ENCODE measurements at places on chromosomes 12 and 14.

DNA sequence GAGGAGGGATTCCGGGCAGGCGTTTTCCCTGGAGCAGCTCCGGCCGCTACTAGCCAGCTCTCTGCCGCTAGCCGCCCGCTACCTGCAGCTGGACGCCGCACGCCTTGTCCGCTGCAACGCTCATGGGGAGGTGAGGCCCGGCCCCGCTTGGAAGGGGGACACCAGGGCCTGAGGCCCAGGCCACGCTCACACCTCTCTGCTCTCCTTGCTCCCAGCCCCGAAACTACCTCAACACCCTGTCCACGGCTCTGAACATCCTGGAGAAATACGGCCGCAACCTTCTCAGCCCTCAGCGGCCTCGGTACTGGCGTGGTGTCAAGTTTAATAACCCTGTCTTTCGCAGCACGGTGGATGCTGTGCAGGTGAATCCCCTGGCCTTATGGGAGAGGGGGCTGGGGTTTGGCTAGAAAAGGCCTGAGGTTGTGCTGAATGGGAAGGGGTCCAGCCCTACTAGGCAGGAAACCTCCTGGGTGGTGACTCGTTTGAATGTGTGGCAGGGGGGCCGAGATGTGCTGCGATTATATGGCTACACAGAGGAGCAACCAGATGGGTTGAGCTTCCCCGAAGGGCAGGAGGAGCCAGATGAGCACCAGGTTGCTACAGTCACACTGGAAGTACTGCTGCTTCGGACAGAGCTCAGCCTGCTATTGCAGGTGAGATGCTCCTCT is 597 bp downstream of the RNF31 start:
- peak; percentile 24 for DNase-seq

DNA sequence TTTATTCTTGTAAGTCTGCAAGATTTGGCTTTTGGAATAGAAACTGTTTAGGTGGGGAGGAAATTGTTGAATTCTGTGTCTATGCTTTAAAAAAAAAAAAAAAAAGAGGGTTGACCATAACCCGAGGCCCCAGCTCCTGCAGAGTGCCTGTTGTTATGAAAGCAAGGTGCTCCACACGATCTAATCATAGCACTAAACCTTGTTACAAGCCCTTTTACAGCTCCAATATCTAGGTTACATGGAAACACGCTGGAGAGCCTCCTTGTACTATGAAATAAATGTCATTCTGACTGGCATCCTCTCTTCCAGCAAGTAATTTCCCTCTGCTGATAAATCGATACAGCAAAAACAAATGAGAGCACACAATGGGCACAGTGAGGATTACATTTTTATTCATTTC is 303.1 kb upstream of the SOX5 start:
- DNase-seq, result no peak

DNA sequence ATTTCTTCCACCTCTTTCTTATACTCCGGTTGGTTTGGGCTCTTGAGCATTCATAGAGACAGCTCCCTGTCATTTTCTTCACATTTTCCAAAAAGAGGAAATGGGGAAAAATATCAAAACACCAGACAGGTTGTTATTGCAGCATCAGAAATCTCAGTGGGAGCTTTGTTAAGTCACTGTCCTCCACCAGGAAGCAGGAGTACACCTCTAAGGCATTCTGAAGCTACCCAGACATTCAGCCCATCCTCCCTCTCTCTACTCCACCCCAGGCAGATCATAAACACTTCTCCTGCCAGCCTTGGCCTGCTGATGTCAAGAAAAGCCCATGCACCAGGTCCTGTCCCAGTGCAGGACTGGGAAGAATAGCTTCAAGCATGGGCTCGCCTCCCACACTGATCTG is 1198.3 kb downstream of the VRK1 start:
- DNase-seq, result no peak

GRCh38 chr12:67582844-67583243 is 65.7 kb upstream of the DYRK2 start:
- no peak for DNase-seq

GRCh38 chr12:132899033-132899432 is 11.6 kb upstream of the CHFR start:
- no peak for DNase-seq

GRCh38 chr14:59356767-59357166 is 108.4 kb downstream of the GPR135 start:
- DNase-seq, result no peak

DNA sequence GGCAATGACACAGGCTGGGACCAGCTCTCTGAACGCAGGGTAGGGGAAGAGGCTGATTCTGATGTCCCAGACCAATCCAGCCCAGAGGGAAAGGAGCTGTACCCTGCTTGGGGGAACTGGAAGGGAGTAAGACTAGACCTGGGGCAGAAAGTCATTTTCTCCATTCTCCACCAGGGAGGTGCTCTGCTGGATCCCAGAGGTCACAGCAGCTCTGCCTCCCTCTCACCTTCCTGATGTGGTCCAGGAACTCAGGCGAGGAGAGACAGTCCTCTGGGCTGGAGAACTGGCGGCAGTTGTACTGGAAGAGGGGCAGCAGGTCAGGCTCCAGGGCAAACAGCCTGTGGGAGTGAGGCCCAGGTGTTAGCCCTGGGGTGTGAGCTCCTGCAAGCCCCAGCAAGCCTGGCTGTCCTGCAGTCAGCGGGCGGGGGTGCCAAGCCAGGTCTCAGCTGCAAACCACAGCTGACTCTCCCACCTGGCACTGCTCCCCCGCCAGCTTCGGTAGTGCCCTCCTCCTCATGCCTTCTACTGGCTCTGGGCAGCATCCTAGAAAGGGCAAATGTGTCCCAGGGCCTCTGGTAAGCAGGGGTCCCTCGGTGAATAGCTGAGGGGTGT is 1.9 kb downstream of the NGB start:
- no peak for DNase-seq

DNA sequence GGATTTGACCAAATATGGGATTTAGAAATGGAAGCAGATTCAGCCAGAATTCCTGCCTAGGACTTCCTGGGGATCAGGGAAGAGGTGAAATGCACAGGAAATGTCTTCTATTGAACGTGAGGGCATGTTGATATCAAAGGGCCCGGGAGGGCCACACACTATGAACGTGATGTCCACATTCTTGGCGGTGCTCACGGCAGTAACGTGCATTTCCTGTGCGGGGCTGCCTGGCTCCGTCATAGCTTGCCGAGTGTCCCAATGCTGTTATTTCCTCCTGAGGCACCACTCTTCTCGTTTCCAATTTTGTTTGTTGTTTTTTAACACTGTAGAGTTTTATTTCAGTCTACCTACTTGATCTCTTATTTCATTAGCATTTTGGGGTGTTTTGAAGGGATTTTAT is 67.3 kb downstream of the ZNF664 start:
- DNase-seq, result no peak

GRCh38 chr14:83923842-83924241 is 1606.1 kb upstream of the FLRT2 start:
- no peak for DNase-seq

DNA sequence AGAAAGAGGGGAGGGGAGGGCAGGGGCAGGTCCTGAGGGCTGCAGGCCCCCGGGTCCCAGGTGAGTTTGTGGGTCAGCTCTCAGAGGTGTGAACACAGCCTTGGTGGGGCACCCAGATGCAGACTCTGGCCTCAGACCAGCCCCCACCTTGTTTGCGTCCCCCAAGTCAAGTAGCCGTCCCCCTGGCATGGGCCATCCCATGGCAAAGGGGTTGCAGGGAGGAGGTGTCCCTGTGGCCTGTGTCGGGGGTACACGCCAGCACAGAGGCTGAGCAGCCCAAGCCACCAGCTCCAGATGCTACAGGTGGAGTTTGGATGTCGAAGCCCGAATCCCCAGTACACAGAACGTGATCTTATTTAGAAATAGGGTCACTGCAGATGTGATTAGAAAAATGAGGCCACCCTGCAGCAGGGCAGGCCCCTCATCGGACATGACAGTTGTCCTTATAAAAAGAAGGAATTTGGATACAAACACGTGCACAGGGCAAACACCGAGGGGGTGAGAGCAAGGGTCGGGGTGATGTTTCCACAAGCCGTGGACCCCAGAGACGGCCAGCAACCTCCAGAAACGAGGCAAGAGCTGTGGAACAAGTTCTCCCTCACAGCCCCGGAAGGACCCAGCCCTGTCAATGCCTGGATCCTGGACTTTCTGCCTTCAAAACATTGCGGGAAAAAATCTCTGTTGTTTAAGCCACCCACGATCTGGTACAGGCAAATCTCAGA is 141.2 kb upstream of the C14orf180 start:
- DNase-seq, result no peak

GRCh38 chr14:22391908-22392565 is 197.0 kb downstream of the DAD1 start:
- no peak for DNase-seq

DNA sequence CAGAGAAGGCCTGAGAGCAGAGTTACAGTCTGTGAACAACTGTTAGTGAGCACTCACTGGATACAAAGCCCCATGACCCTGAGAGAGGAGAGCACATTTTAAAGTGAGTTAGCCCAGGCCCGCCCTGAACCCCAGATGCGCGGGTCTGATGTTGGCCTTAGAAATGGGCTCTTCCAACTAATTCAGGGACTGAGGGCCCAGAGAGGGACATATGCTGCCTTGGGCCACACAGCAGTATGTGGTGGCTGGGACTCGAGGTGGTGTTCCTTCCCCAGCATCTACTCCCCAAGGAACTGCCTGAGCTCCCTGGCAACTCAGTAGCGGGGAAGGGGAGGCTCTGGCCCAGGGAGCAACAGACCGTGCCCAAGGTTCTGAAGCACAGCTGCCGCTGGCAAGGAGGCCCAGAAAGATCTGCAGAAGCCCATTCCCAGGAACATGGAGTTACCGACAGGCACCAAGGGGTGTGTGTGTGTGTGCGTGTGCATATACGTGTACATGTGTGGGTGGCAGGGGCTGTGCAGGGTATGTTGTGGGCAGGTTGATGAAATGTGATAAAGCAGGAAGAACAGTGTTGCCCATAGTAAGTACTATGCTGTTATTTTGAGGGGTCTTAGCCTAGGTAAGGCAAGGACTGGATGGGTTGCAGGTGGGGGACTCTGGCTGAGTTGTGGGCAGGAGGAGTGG is 40.5 kb downstream of the KRT80 start:
- DNase-seq, result no peak

GRCh38 chr12:101470939-101471338 is 4.2 kb upstream of the SPIC start:
- DNase-seq, result no peak

DNA sequence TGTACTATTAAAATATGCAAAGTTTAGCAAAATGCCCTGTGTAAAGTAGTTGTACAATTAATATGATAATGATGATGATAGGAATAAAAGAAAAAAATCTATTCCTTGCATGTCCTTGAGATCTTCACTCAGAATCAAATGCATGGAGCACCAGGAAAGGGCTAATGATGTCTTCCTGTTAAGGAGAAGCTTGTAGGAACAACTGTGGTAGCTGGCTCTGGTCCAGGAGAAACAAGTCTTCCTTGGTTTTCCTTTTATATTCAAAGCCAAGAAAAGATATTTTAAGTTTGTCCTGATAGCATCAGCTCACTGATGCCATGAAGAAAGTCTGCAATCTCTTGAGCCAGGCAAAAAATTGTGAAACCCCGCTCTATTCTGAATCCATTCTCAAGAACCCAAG is 138.9 kb downstream of the PIK3C2G start:
- DNase-seq, result no peak

GRCh38 chr12:40117818-40118217 is 11.9 kb upstream of the SLC2A13 start:
- no peak for DNase-seq

DNA sequence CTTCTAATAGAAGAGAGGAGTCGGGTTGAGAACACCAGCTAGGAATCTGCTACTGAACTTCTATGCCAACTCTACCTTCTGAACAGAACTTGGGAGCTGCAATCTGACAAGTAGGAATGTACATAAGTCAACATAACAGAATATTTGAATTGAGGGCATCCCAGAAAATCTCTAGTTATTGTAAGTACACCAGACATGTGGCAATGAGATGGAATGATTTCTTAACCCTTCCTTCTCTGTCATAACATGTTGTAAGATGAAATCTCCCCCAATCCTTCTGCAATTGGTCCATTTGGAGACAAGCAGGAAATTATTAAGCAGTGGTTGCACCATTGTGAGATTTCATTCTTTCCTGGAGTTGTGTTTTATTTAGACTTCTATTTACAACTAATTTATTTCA is 68.7 kb upstream of the TMPO start:
- no peak for DNase-seq

DNA sequence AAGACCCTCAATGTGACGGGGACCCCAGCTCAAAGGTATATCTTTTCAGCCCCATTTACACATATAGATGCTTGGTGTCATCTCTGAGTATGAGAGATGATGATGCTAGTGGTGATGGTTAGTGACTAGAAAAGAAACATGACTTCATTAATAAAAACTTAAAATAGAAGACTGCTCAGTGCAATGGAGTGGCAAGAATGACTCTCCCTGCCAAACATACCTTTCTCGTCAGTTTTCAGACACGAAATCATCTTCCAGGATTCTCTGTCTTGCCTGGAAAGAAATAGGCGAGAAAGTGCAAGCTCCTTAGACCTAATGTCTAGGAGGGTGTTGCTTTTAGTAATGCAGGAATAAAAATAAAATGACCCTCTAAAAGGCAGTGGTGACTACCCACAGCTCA is 71.7 kb downstream of the TPH2 start:
- no peak for DNase-seq

DNA sequence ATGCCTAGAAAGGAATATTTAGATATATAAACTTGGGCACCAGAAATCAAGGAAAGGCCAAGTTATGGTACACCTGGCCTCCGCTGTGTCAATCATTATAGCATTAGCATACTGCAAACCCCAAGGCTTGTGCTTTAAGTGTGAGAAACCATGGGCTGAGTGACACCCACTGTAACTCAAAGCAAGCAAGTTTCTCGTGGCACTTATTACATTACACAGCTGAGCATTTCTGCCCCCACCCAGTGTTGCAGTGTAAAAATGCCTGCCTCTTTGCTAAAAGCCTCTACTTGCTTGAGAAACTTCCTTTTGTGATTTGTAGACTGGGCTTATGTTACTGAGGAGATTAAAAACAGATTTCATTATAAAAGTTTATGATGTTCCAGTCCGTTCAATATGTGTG is 122.0 kb downstream of the TGFB3 start:
- DNase-seq, result no peak

- no peak for DNase-seq
Measured at GRCh38 chr14:77562681-77563080, 53.8 kb downstream of the SPTLC2 start.

DNA sequence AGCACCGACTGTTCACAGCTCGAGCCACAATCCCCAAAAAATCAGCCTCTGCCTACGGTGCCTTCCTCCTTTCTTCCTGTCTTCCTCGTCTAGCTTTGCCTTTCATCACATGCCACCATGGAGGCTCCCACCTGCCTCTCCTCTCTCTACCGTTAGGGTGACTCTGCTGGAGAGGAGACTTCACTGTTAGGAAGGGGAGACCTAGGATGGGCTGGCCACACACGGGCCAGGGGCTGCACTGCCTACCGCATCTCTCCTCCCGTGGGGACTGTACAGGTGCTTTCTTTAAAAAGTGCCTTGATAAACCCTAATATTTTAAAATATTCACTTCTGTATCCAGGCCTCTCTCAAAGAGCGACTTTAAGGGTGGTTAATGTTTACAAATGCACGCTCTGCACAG is 1104.7 kb downstream of the BCL11B start:
- DNase-seq, result no peak

Measured in activated CD4-positive, alpha-beta memory T cell treated with anti-CD3 and anti-CD28 coated beads for 36 hours (primary cell).